ENCODE measurements at places on chromosomes 6 and 20.

- DNase-seq, result no peak
Measured at GRCh38 chr20:13337090-13337784, 116.2 kb downstream of the ISM1 start.

DNA sequence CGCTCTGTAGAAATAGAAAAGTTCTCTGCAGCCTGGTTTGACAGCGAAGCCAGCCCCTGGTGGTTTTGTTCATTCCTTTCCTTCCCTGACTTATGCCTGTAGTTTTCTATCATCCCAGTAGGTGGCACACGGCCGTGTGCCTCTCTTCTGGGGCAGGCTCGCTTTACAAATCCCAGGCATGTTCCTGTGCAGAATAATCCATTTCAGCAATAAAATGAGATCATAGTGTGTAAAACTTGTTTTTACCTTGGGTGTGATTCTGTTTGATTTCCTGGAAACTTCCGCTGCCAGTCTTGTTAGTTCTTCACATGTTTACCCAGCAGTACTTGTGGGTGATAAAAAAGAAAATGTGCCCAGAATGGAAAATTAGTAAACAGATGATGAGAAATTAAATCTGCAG is 7.4 kb upstream of the INSM1 start:
- peak; percentile 70 for DNase-seq

DNA sequence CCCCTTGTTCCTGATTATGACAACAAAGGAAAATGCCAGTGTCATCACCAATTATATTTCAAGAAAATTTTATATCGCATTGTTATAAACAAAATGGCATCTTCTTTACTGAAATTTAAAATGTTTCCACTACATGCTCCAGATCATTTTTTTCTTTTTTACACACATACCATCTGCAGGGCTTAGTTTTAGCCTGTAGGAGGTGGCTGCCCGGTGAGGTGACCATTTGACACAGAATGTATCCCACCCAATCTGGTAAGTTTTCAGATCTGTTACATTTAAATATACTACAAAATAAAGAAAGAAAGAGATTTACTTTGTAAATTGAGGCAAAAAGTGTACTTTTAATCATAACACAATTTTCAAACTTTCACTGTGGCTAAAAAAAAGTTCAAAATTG is 81.8 kb downstream of the COL12A1 start:
- no peak for DNase-seq

GRCh38 chr6:135493218-135493961 is 4.2 kb downstream of the AHI1 start:
- no peak for DNase-seq

DNA sequence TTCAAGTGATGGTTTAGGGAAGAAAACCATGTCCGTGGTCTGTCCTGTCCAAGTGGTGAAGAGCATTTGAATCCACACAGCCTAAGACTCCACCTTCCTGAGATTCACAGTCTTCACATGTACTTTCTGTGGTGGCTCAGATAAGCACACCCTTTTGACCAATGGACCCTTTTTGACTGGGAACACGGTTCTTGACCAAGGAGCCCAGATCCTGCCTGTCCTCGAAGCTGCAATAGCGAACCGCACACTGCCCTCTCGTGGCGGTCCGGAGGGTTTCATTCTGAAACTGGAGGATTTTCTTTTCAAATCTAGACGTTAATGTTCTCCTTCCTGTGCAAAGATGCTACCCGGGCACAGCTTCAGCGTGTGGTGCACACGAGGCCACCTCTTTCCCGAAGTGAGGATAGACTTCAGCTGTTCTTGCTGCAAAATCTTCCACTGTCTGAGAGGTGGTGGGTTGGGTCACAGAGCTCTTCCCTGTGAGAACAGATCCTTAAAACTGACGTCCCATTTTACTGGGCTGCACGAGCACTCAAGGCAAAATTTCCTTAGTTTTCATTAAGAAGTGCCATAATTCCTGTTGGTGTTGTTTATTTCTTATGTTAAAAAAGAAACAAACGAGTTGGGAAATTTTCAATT is 90.5 kb downstream of the SYNJ2 start:
- peak; percentile 75 for DNase-seq

GRCh38 chr6:146357578-146358430 is 185.8 kb upstream of the RAB32 start:
- peak; percentile 64 for DNase-seq

DNA sequence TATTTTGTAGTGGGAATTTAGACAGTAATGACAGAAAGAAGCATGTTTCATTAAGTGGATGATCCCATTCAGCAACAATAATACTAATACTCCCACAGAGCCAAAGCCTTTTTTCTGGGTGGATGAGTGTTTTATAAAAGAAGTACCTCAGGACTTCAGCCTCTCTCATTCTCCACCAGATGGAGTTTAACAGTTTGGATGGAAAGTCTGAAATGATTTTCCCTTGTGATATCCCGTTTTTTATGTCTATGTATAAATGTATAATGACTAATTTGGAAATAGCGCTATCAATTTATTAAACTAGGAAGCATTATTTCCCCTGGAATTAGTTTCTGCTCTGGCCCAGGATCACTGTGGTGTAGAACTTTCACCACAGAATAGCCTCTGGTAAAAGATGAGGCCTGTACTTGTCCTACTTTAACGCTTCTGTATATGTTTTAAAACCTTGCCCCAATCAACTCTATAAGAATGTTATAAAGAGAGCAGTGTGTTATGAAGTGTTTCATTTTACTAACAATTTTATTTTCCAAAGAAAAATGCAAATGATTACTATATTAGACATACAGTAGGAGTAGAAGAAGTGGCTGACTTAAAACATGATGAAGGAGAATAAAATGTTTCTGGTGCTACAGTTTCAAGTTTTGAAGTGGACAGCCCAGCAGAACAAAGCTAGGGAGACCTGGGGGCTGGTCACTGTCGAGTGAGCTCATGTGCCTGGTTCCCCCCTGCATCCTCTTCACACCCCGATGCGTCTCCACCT is 135.6 kb downstream of the HIVEP1 start:
- DNase-seq, result no peak

DNA sequence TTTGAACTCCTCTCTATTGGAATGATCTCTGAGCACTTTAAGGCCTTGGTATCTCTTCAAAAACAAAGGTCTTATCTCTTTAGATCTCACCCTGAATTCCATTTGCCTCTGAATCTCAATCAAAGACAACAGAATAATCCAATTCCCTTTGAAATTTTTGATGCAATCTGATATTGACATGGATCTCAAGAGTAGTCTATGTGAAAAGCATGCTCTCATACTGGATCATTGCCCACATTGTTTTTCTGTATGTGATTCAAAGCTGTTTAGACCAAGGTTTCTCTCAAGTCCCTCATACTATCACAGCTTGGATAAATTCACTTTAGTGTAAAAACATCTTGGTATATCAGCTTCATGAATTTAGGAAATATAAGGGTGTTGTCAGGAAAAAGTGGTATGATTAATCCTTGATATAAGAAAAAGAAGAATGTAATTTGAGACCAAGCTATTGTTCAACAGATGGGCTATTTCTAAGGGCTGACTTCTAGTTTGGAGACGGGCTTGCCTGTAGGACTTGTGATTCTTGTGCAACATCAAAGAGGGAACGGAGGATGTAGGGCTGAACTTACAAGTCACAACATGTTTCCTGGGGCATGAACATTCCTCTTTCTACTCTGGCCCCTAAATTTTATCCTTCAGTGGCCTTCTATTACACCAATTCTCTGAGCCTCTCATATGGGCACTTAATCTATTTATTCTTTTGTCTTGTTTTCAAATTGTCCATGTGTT is 77.9 kb upstream of the CITED2 start:
- DNase-seq, result no peak
